Activated T-helper 1 cell treated with Interleukin-2 at 50 U/mL for 16 hours (primary cell): ENCODE measurements at places on chromosomes 12 and 14.

DNA sequence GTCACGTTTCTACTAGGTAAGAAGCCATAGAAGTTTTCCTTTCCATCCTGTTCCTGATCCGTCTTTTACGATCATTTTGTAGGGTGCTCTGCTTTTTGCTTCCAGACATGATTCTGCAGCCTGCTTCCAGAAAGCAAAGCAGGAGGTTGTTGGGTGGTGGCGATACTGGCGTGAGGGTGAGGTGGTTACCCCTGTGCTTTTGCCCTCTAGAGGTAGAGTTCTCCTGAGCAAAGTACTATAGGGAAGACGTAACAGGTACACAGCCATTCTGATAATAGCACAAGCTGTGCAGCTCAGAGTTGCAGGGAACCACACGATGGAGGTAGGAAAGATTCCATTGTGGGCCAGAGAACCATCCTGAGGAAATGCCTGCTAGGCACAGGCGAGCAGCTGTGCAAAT is 186.0 kb downstream of the PAH start:
- no peak for DNase-seq

DNA sequence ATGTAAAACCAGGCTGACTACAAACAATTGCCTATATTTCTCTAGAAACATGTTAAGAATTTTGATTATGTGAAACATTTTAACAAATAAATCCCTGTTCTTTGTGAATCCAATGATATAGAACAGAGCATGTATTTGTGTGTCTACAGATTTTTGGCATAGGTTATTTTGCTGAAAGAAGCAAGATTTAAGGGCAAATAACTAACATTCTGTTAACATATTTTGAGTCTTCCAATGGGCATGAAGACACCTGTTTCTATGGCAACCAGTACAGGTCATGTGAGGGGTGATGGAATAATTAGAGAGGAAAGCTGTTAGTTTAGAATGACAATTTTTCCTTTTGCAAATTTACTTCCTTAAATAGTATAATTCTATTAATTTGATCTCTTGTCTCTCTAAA is 8.8 kb downstream of the ART4 start:
- no peak for DNase-seq

- DNase-seq = no peak
Measured at GRCh38 chr12:1692226-1692625, 1.4 kb downstream of the ADIPOR2 start.

GRCh38 chr14:61488417-61489401 is 167.3 kb downstream of the PRKCH start:
- DNase-seq = no peak

- DNase-seq = no peak
Measured at GRCh38 chr14:36988989-36989388, 183.4 kb downstream of the SLC25A21 start.

DNA sequence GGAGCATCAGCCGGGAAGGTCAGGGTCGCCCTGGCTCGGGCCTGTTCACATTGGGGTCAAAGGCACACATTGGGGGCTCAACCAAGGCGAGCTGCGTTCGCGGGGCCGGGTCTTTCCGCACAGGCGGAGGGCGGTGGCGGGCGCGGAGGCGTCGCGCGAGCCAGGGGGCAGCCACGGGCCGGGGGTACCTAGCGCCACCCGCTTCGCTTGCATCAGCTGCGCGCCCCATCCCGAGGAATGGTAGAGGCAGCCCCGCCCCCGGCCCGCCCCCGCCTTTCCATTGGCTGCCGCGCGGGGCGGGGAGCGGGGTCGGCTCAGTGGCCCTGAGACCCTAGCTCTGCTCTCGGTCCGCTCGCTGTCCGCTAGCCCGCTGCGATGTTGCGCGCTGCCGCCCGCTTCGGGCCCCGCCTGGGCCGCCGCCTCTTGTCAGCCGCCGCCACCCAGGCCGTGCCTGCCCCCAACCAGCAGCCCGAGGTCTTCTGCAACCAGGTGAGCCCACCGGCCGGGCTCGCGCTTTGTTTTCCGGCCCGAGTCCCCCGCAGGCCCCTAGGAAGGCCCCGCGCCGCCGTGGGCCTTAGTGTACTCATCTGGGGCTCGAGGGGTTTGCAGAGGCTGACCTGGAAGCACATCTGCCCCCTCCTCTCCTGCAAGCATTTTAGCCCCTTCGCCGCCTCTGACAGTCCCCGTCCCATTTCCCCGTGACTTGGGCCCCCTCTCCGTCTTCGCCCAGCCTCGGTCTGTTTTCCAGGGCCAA is at the start of gene ALDH2:
Gene ALDH2, plus strand, starts transcription at position 326 of the 754 bp plus-strand sequence. Its CDS starts 50 bp downstream, at position 376.
- DNase-seq = no peak

- no peak for DNase-seq
Measured at GRCh38 chr12:121678305-121678704, 8.9 kb upstream of the MORN3 start.

GRCh38 chr12:99736760-99737269 is 89.3 kb downstream of the GARIN6 start:
- DNase-seq = no peak

DNA sequence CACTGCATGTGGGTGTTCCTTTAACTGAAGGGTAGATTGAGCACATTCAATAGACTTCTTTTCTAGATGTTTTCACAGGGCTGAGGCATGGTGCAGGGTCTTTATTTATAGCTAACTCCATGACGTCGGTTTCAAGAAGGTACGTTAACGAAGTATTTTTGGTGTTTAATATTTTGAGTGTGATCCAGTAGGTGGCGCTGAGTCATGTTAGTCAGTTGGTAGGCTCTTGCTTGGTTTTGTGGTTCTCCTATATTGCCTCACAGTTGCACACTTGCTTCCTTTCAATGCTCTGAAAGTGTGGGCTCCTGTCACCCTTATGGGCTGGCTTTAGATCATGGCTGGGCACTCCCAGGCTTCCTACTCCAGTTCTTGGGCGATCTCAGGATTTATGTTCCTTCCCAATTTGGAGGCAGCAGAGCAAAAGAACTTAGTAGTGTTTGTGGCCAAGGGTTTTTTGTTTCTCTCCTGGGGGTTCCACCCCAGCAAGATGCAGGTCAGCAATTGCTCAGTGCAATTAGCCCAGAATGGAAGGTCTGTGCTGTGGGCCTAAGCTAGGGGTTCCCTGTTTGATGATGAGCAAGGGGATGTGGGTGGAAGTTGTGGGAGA is 471.6 kb upstream of the FOXG1 start:
- no peak for DNase-seq

GRCh38 chr14:30257946-30258661 is 300.9 kb upstream of the G2E3 start:
- DNase-seq = no peak

GRCh38 chr12:40522837-40523236 is 169.4 kb upstream of the CNTN1 start:
- DNase-seq = no peak

DNA sequence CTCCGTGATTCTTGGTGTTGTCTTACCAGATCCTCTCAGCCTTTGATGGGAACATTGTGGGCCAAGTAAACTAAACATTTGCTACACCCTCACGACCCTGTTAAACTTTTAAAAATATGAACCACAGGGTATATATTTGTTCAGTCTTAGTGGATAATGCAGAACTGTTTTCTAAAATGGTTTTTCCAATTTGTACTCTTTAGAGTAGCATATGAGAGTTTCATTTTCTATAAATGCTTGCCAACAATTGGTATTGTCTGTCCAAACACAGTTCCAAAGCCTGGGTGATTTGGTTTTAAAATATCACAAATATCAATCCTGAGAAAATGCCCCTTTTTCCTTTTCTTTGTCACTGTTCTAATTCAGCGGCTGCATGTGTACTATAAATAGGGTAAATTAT is 6.7 kb upstream of the IL22 start:
- DNase-seq = no peak

- no peak for DNase-seq
Measured at GRCh38 chr14:24093207-24093900, 757 bp upstream of the PCK2 start.

DNA sequence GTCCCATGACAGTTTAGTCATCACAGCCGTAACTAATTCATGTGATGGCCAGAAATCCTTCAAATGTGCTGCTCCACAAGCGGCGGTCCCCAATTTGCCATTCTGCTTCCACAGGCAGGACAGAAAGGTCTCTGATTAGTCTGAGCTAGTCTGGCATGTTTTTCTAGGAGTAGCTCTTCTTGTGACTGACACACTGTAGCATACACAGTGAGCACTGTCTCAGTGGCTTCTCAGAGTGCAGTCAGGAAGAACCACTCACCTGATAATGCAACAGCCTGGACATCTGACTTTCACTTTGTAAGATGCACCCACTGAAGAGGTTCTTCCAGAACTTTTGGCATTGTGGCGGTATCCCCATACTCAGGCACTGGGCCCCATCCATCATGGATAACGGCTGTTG is 1266.2 kb downstream of the TMEM121 start:
- no peak for DNase-seq

- DNase-seq = no peak
Measured at GRCh38 chr12:120646044-120646443, 5.6 kb downstream of the CABP1 start.

DNA sequence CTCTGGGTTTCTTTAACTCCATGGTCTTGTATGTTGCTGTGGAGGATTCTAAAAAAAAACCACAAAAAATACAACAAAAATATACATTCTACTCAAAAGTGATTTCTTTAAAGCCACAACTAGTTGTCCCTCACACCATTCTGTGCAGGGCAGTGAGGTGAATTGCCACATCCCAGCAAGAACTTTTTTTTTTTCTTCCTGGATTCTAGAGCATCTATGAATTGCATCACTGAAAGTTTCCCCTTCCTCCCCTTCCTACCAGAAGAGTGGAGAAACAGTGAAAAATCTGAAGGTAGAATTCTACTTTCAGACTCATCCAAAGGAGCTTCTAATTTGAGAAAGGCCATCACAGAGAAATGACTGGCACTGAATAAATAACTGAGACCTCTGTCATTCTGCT is 395.3 kb downstream of the AEBP2 start:
- DNase-seq = no peak

- DNase-seq = peak; percentile 55
Measured at GRCh38 chr14:21852061-21852664, 178.5 kb upstream of the OR4E1 start.

DNA sequence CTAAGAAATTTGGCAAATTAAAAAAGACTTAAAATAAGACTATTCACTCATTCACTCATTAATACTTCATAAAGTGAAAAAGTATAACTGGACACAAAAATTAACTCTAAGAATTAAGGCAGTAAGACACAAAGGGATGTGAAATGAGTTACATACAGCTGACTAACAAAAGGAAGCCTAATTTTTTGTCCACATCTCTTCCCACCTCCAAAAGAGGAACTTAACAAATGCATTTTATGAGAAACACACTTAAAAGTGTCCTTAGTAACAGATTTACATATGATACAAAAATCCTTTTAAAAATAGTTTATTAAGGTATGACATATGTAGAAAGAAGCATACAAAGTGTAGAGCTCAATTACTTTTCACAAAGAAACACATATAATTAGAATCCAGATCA is 88.9 kb downstream of the NUMB start:
- DNase-seq = no peak

DNA sequence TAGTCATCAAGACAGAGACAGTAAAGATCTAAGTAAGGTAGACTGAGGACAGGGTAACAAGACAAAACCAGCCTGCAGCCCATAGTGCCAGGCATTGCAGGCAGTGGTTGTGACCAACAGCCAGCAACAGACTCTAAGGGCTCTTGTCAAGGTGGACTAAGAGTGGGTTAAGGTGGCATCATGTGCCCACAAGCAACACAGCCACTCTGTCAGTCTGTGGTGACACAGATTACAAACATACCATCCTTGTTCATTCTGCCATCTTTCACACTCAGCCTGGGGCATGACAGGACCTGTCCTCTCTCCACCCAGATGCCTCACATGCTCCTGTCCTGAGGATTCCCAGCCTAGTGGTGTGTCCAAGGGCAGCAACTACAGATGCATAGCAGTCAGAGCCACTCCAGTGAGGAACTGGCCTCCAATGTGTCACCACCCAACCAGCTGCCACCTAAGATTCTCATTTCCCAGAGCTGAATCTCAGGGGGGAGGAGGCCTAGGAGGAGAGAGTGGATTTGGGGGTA is 28.3 kb downstream of the VDR start:
- no peak for DNase-seq

GRCh38 chr14:57057803-57058202 is 210.9 kb downstream of the EXOC5 start:
- DNase-seq = no peak

DNA sequence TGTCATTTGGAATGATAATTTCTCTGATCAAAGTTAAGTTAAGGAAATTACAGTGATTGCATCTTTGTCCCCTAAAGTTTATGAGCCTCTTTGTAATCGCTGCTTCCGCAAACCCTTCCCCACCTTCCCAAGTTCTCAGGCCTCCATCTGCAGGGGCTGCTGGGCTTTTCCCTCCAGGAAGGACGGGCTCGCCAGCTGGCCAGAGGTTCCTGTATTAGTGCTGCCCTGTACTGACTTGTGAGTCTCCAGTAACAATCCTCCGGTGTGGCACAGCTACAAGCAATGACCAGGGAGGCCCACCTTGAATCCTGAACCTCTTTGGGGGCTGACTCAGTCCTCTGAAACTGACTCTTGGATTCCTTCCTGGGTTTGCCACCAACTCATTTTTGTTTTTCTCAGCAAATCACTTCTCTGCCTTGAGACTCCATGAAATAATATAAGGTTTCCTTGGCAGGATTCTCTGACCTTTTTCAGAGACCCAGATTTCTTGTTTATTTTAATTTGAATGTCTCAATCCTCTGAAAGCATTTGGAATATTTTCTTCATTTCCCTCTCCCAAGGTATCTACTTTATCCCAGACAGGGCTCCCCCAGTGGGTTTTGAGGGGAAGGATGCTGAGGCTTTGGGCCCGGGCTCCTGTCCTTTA is 398.6 kb downstream of the ZFP36L1 start:
- no peak for DNase-seq

- DNase-seq = no peak
Measured at GRCh38 chr12:114443607-114444421, 37.9 kb upstream of the TBX5 start.

DNA sequence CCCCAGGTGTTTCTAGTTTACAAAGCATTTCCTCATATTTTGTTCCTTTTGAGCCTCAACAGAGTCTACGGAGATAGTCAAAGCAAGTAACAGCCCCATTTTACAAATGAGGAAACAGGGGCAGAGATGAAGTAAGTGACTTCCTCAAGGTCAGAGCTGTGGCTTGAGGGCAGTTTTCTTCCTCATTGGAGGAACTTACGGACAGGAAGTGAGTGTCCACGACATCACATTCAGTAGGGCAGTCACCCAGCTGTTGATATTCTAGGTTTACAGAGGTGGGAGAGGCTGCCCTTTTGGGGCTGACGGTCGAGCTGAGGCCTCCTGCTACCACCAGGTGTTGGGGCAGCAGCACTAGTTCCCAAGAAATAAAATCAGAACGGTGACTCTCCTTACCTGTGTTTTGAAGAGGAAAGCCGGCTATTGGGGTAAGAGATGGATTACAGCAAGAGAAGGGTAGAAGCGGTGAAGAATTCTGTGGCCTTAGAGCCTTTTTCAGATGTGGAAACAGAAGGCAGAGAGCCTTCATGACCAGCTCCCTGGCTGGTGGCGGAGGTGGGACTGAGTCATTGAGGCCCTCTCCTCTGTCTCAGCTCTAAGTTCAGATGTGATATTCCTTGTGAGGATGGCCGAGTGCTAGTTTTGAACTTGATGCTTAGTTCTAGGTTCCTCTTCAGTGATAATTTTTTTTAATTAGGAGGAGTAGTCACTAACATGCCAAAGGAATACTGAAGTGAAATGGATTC is 41.7 kb downstream of the SUSD6 start:
- DNase-seq = no peak
